Activated CD4-positive, alpha-beta T cell treated with anti-CD3 and anti-CD28 coated beads for 24 hours (primary cell): ENCODE measurements at places on chromosomes 2 and 18.

GRCh38 chr18:76102156-76102555 is 392.9 kb downstream of the ZNF516 start:
- DNase-seq, result no peak

DNA sequence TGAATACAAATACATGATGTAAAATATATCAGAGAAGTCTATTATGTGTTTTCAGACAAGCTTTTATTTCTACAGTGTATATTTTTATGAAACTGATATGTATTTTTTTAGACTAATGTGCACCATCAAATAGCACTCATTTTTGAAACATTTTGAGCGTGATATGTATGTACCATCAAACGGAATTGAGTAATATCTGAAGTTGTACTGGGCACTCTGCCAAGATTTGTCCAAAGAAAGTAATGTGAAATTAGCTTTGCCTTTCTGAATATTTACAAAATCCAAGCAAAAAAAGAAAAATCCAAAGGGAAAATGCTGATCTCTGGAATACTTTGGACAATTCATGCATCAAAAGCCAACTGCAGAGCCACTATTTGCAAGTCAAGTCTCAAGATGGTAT is 972.0 kb downstream of the DPP10 start:
- no peak for DNase-seq

DNA sequence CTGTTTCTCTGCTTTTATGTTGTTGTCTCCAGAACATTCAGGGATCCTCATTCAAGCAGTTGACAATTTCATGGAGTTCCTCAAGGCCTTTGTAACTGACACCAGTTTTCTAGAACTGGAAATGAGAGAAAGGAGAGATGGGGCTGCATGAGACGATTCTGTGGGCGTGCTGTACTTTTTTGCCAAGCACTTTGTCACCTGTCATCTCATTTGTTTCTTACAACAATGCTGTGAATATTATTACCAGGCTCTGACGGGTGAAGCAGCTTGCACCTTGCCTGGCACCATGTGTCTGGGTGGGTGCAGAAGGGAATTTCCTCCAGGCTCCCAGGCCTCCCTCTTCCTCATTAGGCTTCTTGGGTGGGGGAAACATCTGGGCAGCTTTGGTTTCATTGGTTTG is 22.2 kb upstream of the ATOH8 start:
- DNase-seq, result no peak

GRCh38 chr2:52312486-52312885 is 1280.6 kb upstream of the NRXN1 start:
- DNase-seq, result no peak

- no peak for DNase-seq
These were observed 193.9 kb downstream of the BCL11A start for GRCh38 chr2:60359569-60359968.

DNA sequence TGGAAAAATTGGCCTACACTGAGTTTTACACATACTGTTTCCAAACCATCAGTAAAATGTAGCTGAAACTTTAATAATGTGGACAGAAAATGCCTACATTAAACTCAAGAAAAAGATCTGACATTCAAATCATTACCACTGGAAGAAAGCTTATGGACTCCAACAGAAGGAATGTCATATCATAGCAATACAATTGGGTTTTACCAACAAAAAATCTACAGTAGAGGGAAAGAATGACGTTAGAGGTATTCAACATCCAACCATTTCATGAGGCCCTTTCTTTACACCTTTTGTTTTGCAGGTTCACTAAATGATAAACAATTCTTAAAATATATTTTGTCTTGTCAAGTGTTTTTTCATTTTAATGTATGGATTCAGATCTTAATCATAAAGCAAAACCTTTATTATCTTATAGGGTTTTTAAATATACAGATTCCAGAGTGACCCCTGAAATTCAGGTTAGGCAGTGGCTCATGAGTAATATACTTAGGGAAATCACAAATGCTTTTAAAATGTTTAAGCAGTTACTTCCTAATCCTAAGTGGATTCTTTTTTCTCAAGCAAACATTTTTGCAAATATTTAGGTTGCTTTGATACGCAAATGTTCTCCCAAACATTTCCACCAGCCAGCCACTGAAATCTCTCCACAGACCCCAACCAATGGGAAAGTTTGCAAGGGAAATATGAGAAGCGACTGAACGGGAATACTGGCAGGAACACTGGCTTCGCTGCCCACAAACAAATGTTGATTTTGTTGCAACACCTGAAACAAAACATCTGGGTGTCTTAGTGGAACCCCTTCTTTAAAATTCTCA is 168.7 kb downstream of the TCF4 start:
- no peak for DNase-seq

DNA sequence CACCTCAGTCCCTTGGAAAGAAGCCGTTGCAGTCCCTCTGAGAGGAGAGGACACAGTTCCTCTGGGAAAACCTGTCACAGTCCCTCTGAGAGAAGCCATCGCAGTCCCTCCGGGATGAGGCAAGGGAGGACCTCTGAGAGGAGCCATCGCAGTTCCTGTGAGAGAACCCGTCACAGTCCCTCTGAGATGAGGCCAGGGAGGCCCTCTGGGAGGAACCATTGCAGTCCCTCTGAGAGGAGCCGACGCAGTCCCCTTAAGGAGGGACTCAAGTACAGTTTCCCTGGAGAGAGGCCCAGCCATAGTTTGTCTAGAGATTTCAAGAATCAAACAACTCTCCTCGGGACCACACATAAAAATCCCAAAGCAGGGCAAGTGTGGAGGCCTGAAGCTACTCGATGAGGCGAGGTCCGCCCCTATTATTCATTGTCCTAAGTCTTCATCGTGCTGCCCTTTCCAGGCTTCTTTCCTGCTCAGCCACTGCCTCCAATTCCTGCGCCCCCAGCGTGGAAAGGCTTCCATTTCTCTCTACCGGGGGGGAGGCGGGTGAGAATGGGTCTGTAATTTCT is 630 bp upstream of the ZNF512 start:
- no peak for DNase-seq

DNA sequence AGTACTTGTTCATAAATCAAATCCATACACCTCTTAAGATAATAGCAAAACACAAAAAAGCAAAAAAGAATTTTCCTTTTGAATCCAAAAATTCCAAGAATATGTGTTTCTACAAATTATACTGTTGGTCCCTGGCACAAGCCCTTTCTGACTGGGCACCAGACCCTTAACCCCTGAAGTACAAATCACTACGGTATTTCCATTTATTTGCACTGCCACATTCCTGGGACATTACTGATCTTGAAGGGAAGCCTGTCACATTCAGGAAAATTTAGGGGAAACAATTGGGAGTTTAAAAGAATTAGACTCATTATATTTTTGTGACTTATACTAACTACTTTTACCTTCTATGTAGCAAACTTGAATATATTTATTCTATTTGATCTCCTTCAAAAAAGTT is 98.8 kb downstream of the ZNF521 start:
- DNase-seq, result no peak

DNA sequence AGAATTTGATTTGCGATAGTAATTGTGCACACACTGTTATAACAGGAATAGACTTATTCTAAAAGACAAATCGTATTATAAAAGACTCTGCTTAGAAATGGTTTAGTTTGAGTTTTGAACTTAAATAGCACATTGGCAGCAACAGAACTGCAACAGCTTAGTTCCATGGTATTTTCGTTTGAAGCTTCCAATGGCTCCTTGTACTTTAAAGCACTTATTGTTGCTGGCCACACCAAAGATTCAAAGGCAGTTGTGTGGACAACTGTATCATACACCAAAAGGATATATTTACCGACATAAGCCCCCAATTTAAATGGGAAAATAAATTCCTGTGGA is 627 bp downstream of the WIPF1 start:
- DNase-seq, result no peak

- no peak for DNase-seq
These were observed 559.8 kb downstream of the SUCLG1 start for GRCh38 chr2:83899271-83899670.

- DNase-seq, result no peak
These were observed 134.5 kb downstream of the RHBDD1 start for GRCh38 chr2:226970362-226970761.

DNA sequence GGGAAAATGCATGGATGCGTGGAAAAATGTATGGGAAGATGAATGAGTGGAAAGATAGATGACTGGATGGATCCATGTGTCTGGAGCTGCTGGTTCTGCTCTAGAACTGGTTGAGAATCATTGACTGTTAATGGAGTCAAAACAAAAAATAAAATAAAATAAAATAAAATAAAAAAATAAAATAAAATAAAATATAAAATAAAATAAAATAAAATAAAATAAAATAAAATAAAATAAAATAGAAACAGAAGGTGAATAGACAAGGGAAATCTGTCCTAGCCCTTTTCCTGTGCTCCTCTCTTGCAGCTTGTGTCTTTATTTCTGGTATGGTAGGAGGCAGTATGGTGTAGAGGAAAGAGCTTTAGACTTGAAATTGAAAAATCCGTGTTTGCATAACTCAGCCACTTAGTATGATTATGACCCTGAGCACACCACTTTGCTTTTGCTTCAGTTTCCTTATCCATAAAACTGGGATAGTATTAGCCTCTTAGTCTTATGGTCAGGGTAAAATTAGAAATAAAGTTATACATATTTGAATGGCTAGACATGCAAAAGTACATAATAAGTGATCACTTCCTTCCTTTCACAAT is 51.0 kb downstream of the PSD4 start:
- no peak for DNase-seq

DNA sequence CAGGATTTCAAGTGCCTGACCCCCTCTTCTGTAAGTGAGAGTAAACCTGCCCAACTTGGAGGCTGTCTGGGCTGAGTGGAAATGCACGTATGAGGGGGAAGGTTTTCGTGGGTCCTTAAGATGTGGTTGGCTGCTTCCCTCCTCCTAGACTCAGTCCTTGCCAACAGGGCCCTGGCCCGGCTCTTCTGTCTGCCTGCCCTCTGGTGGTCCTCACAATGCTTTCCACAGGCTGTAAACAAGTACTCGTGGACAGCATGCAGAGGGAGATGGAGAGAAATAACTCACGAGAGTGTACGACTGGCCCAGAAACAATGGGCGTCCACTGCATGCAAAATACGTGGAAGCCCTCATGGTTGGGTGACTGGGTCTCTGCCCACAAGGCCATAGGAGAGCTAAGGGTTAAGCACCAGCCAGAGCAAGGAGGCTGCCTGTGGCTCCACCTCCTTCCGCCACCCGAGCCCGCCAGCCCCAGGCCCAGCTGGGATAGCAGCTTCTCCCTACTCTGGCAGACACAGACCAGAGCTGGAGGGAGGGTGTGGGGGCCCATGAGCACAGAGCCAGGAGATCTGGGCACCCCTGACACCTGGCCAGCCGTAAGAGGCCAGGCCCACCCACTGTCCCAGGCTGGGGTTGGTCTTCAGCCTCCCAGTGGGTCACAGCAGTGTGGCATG is 17.0 kb upstream of the ARHGEF4 start:
- DNase-seq, result no peak

DNA sequence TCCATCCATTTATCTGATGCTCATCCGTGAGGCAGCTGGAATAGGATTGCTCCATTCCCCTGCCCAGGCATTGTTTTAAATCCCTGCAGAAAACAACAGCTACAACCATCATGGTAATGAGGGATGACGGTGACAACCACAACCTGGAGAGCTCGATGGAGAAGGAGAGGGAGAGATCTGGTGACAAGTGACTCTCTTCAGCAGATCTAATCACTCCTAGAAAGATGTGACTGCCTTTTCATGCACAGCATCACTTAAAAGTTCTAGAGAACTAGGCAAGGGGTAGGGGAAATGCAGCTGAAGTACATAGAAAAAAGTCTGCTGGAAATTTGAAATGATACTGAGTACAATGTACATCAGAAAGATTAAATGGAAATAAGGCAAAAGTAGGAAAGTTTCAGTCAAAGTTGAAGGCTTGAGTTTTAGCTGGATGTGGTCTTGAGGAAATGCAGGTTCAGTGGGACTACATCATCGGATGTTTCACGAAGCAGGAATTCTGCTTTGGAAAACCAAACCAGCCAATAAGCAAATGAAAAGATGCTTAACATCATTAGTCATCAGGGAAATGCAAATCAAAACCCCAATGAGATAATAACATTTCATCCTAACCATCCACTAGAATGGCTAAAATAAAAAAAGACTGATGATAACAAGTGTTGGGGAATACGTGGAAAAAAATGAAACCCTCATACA is 6.8 kb upstream of the ARHGAP25 start:
- no peak for DNase-seq

DNA sequence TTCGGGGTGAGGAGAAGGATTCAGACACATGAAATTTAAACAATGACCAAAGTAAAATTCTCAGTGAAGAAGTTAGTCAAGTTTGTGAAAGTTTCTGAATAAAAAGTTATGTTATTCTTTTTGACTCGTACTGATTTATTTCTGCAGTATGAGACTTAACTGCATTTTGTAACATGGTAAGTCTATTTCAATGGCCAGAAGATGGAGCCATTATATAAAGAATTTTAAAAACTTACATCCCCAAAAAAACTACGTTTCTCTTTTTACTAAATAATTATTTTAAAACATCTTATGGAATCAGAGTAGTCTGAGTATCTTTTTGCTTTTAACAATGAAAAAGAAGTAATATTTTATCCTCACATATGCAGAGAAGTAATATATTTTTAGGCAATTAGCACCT is 51.4 kb upstream of the SCN1A start:
- DNase-seq, result no peak

- DNase-seq, result no peak
These were observed 160.6 kb downstream of the PRKCE start for GRCh38 chr2:45812011-45812500.

- DNase-seq, result no peak
These were observed 91.0 kb upstream of the LCLAT1 start for GRCh38 chr2:30356071-30356470.

DNA sequence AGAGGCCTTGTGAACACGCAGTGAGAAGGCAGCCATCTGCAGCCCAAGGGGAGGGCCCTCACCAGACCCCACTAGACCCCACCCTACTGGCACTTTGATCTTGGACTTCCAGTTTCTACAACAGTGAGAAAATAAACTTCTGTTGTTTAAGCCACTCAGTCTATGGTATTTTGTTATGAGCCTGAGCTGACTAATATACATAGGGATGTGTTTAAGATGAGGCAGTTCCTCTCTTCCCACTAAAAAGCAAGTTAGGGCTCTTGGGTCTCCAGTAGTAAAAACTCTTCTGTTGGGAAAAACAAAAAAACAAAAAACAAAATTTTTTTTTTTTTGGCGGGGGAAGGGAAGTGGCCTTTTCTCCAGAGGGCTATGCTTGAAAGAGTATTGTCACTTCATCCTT is 233.2 kb upstream of the SMAD7 start:
- no peak for DNase-seq

GRCh38 chr2:145851730-145852129 is 1331.8 kb upstream of the ZEB2 start:
- DNase-seq, result no peak

GRCh38 chr2:179853108-179853507 is 8.3 kb downstream of the ZNF385B start:
- DNase-seq, result no peak

DNA sequence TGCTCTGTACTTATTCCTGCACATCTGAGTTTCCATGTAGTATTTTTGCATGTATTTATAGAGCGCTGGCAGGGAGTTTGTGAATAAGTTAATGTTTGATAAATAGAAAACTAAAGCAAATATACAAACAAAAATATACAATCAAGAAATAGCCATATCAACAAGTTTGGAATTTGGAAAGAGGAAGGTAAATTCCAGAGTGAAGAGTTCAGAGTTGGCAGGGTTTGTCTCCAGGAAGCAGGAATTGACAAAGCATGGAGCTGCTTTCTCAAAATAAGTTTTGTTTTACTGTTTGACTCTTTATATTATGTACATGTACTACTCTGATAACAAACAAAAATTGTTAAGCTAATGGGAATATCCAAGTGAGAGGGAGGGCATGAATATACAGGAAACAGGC is 80.3 kb downstream of the SPOPL start:
- DNase-seq, result no peak

- peak; percentile 46 for DNase-seq
These were observed 2.1 kb upstream of the PCBP1 start for GRCh38 chr2:70084973-70085710.

GRCh38 chr2:208359632-208359986 is 47.0 kb upstream of the PTH2R start:
- DNase-seq, result no peak
